ENCODE measurements at places on chromosomes 4 and X.

GRCh38 chrX:122301491-122301890 is 882.6 kb upstream of the GRIA3 start:
- DNase-seq: no peak

DNA sequence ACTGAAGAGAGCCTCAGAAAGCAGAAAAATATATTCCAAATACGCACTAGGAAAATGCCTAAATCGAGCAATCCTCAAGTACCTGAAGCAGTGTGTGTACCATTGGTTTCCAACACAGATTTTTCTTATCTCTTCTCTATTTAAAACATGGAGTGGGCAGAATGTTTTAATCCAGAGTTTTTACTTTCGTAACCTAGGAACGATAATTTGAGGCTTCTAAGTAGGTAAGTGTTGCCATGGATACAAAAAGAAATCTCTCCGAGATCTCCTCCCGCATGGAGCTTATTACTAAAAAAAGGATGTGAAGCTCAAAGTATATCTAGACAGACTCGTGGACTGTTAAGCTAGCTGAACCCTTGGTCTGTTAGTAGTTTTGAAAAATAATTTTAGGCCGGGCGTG is 23.0 kb upstream of the OTUD4 start:
- DNase-seq: no peak

DNA sequence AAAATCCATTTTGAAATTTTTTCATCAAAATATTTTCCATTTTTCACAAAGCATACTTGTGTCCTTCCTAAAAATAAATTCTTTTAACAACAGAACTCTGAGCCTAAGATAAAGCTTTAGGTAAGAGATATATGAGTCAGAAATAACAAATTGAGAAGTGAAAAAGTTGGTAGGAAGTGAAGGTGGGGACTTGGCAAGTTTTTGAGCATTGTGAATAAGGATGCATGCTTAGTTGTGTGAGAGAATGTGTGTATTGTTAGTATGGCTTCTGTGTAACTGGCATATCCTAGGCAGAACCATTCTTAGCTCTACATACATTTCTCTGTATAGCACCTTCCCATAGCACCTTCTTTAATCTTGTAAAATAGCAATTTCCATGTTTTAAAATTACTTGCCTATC is 6.8 kb downstream of the ASB5 start:
- DNase-seq: no peak

DNA sequence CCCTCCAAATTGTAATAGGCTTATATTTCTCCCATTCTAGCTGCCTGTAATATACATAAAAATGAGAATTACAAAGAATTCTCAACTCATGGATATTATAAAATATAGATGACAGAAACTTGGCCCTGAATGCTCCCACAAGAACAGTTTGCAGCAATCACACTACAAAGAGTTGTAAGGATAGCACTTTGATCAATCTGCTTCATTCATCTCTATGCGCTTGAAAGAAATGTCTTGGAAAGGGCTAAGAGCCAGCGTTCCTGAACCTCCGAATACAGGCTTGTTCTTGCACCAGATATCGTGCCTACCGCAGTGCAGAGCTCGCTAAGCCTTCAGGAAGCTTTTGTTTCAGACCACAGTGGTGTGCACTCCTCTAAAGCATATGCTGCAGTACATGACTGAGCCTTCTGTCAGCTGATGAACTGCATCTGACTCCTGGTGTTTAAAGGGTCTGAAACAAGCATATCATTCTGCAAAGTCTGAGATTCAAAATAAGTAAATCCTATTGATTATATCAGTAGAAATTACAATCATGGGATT is 417.6 kb upstream of the ZFP42 start:
- no peak for DNase-seq

DNA sequence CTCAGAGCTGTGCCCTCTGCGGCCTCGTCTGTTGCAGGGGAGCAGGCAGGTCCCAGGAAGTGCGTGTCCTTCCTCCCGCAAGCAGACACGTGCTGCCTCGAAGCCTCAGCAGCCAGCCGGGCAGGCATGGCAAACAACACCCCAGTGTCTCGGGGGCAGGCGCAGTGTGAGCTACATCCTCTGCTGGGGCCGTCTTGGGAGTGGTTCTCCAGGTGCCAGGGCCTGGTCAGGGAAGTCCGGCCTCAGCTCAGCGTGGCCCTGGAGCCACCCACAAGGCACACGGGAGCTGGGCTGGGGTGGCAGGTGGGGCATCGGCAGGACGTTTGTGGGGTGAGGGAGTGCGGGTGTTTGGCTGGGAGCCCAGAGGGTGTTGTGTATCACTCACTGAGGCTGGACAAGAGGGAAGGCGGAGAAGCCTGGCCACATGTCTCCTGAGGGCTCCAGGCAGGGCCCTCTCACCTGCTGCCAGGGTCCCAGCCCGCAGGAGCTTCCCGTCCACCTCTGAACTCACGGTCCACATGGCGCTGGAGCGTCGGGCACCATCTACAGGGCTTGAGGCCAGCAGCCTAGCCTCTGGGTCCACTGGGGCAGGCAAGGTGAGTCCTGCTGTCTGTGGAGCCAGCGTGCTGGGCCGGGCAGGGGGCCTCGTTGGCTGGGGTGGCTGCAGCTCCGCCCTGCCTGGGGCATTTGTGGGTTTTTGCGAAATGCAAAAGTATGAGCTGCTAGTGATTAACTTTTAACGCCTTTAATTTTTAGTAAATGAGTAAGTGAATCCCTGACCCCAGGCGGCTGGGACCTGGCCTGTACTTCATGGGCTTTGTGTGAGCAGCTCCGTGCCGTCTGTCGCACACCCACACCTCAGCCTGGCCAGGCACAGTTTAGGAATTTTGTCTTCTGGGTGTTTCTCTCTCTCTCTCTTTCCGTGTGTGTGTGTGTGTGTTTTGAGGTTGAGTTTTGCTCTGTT is 17.3 kb upstream of the UVSSA start:
- DNase-seq: no peak

DNA sequence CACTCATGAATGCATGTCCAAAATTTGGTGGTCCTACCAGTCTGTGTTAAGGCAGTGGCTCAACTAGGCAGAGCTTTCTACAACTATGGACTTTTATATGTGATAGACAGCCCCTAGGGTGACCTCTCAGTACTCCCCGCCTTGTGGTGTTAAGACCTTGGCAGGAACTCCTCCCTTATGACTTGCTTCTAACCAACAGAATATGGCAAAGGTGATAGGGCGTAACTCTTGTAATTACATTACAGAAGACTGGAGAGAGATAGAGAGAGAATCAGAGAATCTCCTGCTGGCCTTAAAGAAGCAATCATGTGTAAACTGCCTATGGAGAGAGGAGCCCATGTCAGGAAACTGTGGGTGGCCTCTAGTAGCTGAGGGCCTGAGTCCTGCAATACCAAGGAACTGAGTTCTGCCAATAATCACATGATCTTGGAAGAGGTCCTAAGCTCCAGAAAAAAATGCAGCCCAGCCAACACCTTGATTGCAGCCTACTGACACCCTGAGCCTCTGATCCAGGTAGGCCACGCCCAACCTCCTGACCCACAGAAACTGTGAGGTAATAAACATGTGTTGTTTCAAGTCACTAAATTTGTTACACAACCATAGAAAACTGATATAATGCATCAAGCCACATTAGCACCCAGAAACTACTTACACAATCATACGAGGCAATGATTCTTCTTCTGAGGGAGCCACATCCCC is 68.9 kb downstream of the INPP4B start:
- no peak for DNase-seq

DNA sequence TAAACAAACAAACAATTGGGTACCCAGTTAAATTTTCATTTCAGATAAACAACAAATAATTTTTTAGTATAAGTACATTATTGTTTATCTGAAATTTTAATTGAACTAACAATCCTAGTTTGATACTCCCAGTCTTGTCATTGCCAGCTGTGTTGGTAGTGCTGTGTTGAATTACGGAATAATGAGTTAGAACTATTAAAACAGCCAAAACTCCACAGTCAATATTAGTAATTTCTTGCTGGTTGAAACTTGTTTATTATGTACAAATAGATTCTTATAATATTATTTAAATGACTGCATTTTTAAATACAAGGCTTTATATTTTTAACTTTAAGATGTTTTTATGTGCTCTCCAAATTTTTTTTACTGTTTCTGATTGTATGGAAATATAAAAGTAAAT is 2.9 kb downstream of the CXCL8 start:
- DNase-seq: no peak

DNA sequence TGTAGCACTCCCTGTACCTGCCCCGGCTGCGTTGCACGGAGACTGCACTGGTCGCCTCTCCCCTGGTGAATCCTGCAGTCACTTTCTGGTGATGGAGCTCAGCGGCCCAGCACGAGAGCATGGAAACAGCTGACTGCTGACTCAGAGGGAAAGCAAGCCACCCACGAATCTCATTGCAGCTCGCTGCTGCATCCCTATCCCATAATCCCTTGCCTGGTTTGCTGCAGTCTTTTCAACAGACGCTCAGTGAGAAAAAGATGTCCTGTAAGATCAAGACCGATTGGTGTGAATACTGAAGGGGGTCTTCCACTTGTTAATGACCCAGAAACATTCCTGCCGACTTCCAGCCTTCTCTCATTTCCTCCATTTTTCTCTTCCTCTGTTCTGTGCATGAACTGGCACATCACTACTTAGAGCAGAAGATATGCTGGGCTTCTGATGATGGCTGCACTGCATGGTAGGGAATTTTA is 52.9 kb downstream of the TRIM2 start:
- DNase-seq: no peak

DNA sequence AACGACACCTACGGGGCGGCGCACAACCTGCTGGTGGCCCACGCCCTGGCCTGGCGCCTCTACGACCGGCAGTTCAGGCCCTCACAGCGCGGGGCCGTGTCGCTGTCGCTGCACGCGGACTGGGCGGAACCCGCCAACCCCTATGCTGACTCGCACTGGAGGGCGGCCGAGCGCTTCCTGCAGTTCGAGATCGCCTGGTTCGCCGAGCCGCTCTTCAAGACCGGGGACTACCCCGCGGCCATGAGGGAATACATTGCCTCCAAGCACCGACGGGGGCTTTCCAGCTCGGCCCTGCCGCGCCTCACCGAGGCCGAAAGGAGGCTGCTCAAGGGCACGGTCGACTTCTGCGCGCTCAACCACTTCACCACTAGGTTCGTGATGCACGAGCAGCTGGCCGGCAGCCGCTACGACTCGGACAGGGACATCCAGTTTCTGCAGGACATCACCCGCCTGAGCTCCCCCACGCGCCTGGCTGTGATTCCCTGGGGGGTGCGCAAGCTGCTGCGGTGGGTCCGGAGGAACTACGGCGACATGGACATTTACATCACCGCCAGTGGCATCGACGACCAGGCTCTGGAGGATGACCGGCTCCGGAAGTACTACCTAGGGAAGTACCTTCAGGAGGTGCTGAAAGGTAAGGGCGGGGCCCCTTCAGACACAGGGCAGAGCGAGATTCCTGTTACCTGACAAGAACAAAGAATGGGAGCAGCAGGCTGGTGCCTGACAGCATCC is 11.7 kb downstream of the RPL9 start:
- DNase-seq: peak; percentile 36

GRCh38 chrX:130336531-130336930 is 3.2 kb upstream of the SLC25A14 start:
- DNase-seq: no peak

GRCh38 chr4:41339812-41340809 is 83.4 kb downstream of the UCHL1 start:
- no peak for DNase-seq
